ENCODE measurements at places on chromosomes 1 and 21.

DNA sequence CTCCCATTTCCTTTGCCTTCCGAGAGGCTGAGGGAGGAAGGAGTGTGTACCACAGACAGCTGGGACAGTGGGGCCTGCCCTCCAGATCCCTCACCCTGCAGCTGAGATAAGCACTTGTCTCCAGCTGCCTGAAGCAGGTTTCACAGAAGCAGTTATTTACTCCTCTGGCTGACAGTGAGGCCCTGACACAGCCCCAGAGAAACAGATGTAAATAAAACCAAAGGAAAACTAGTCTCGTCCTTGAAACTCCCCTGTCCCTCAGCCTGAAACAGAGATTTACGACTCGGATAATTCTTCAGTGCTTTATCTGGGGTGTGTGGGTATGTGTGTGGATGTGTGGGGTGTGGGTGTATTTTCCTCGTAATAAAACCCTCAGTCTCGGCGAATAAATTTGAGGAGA lies 181.1 kb downstream of the IGSF21 start:
- no peak for DNase-seq

DNA sequence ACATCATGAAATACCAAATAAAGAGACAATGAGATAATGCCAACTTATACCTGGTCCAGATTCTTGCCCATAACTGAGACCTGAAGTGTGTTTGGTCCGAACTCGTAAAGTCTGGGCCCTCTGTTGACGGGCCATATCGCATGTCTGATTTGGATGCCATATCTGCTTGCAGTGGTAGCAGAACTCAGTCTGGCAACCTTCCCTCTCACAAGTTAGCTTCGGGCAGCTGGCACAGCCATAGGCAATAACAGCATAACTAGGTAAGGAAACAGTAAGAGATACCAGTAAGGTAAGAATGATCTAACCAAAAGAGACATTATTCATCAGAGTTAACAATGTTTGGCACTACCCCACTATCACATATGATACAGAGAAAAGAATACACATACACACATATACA lies 15.1 kb downstream of the RNF19B start:
- no peak for DNase-seq

GRCh38 chr1:43270421-43271095 lies 775 bp downstream of the TMEM125 start:
- DNase-seq, result no peak

- no peak for DNase-seq
Observed at GRCh38 chr1:84271441-84272151, 29.9 kb upstream of the SAMD13 start.

DNA sequence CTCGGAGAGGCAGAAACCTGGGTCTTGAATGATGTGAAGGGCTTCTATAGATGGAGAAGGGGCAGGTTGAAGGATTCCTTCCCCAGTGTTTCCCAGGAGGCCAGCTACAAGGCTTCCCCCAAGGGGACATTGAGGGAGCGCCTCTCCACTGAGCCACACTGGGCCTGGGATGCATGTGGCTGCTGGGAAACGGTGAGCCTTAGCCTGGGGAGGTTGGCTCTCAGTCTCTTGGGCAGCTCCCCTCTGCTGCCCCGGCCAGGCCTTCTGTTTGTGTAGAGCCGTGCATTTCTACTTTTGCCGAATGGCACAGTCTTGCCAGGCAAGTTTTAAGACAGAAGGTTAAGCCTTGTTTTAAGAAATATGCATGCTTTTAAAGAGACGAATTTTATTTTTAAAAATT lies 254.4 kb upstream of the POU3F1 start:
- no peak for DNase-seq

- DNase-seq, result no peak
Observed at GRCh38 chr1:14367451-14367850, 231.0 kb upstream of the KAZN start.

DNA sequence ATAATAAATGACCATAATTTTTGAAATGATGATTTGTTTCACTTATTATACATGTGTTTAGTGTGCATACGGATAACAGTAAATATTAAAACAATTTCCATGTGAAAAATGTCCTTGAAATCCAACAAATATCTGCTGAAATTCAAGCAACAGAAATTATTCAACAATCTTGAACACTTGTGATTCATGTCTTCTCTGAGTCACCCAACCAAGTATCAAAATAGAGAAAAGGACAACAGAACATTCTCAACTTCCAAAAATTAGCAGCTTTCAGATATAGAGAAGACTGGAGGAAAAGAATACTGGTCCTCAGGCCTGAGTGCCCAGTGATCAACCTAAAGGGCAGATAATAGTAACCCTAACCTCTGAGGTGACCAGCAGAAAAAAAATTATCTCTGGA lies 90.8 kb downstream of the VAV3 start:
- DNase-seq, result no peak

GRCh38 chr1:33876970-33877650 lies 13.2 kb downstream of the HMGB4 start:
- no peak for DNase-seq

DNA sequence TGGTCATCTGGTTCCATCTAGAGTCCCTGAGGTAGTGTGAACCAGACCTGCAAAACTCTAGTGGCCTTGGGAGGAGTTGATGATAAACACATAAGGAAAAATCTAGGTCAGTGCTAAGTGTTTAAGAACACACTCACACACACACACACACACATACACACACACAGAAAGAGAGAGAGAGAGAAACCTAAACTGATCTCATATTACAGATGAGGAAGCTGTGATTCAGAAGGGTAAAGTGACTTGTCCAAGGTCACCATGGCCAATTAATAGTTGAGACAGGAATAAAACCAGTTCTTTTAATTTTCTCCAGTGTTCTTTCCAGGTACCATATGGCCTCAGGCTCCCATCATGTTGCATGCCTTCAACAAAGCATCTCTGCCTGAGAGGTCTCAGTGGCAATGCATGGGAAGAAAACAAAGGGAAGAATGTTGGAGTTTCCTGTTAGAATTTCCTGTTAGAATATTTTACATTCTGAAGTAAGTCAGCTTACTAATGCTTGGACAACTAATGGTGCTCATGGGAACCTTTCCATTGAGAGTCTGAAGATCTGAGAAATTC lies 77.3 kb upstream of the TSPAN2 start:
- DNase-seq, result no peak

DNA sequence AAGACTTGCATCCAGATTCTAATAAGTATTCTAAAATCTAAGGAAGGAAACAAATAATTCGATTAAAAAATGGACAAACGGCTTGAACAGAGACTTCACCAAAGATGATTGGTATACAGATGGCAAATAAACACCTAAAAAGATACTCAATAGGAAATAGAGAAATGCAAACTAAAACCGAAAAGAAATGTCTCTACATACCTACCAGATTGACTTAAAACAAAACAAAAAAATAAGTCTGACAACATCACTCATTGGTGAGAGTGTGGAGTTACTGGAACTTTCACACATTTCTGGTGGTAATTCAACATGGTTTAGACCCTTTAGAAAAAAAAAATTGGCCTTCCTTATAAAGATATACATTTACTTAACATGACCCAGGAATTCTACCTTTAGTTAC lies 869.8 kb downstream of the TTLL7 start:
- no peak for DNase-seq

- no peak for DNase-seq
Observed at GRCh38 chr1:185663771-185664296, 70.4 kb upstream of the HMCN1 start.

DNA sequence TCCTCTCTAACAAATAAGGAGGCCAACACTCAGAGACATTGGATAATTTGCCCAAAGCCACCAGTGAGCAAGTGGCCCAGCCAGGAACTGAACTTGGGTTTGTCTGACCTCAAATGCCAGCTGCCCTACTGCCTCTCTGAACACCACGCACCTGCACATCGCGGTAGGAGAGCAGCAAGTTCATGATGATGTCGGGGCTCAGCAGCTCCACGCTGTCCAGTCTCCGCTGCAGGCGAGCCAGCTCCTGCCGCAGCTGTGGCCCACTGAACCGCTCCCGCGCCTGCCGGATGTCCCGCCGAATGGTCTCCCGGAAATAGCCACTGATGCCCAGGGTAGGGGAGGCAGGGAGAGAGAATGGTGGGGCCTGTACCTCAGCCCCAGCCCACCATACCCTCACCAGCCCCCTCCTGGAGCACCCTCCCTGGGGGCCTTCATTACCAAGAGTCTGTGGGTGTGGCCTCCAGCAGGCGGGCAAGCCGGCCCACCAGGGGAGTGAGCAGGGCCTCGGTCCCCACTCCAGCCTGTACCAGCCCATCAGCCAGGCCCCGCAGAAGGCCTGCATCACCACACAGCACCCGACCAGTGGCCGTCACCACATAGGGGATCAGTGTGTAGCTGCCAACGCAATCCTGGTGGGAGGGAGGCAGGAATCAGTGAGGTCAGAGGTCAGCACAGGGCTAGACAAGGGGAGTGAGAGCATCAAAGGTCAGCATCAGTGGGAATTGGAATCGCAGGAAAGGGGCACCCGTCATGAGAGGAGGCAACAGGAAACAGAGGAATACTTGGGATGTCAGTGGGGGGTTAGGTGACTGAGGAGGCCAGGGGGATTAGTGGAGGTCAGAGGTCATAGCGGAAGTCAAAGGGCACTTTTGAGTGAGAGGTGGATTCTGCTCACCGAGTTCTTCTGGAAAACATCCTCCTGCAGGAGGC lies 2.7 kb downstream of the MAP3K6 start:
- no peak for DNase-seq

GRCh38 chr1:110426854-110427253 lies 19.4 kb upstream of the LAMTOR5 start:
- DNase-seq, result no peak

DNA sequence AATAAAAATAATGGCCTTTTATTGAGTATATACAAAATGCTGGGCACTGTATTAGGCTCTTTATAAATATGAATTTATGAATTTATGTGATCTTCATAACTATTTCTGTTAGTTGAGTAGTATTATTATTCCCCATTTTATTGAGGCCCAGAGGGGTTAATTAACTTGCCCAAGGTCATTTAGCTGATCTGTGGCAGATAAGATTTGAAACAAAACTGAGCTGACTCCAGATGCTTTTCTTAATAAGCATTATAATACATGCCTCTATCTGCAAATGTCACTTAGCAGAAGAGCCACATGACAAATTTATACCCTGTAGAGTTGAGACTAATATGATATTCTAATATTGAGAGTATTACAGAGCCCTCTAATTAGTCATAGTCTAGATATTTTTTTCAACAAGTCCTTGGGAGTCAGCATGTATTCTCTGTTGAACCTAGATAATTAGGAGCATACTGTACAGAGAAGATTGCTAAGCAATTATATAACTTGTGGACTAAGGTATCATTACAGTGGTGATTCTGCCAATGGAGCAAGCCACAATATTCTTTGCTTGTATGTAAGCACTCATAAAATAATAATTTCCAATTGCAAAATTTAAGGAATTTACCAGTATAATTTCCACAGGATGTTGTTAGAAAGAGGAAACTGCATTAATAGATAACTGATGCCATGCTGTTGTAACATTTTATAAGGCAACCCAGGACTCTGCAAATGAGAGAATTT lies 112.0 kb downstream of the LRRC40 start:
- DNase-seq, result no peak

- DNase-seq, result no peak
Observed at GRCh38 chr1:187477103-187477502, 648.4 kb downstream of the PLA2G4A start.

DNA sequence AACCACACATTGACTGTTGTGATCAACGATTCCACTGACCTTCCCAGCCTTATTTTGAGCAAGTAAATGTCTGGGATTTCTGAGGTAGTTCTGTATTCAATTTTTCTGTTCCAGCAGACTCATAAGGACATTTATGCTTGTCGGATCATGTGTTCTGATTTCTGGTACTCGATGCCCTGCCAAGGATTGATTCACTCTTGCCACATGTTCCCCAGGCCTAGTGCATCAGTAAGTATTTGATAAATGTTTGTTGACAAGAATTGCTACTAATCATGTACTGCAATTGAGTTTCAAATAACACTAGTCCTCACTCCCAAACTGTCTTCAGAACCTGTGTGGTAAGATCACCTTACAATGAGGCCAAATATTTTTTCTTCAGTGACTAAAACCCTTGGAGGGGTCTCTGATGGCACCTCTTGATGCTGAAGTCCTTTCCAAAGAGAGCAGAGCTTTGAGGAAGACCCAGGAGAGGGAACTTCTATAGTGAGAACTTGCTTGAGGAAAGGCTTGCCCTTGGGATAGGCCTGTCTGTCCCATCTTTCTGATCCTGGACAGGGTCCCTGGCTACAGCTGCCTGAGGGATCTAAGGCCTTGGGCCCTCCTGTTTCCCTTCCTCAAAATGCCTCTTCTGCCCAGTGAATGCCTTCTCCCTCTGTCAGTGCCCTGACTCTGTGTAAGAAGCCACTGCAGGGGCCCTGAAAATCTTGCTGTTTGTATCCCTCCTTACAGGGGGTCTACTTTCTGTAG lies 115.8 kb upstream of the FAM78B start:
- no peak for DNase-seq

GRCh38 chr1:151043163-151043562 lies 4.4 kb upstream of the C1orf56 start:
- DNase-seq, result no peak

- no peak for DNase-seq
Observed at GRCh38 chr1:63321785-63322113, 618 bp upstream of the FOXD3 start.

DNA sequence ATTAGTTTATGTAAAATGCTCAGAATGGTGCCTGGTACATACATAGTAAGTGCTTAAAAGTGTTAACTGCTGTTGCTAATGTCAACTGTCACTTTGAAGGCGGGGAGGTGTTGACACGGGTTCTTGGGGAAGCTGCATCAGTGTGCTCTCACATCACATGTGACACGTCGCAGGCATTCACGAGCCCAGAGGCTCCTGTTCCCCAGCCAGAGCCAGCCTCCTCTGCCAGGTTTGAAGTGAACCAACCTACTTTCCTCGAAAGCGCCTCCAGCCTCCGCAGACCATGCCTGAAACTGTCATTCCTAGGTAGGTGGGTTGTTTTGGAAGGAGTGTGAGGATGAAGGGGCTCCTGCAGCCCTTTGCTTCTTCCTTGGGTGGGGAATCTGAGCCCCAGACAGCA lies 13.8 kb downstream of the GALNT2 start:
- no peak for DNase-seq

GRCh38 chr1:209652873-209653401 lies 712 bp upstream of the LAMB3 start:
- no peak for DNase-seq
